ENCODE measurements at places on chromosomes 7 and 10.

- DNase-seq = no peak
Measured at GRCh38 chr7:58086461-58086860, 636.5 kb downstream of the ZNF716 start.

DNA sequence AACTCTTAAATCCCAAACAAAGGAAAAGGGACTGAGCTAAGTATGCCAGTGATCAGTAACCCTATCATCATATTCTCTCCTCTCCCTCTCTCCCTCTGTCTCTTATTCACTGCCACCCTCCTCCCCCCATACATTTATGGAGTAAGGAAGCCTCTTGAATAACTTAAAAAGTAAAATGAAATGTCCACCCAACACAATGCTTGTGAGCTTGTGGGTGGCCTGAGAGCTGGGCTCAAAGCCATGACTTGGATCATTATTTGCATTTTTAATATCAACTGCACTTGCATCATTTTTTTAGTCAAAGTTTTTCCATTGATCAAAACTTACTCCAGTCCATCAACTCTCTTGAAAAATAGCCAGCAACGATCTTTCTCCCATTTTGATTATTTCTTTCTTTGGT is 46.8 kb downstream of the FAM107B start:
- no peak for DNase-seq

DNA sequence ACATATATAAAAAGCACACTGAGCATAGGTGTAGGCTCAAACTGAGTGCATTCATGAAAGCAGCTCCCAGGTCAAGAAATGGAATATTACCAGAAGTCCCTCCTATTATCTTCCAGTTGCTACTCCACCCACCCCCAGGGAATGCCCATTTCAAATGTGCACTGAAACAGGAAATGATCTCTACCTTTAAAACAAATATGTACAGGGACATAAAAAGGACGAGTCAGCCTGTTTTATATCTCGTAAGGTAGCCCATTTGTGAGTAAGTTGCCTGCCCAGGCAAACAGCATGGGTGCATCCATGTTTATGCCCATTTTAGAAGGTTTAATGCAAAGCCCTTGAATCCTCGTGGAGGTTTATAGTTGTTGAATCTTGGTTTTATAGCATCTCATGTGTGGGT is 10.4 kb downstream of the FFAR4 start:
- no peak for DNase-seq

- DNase-seq = no peak
Measured at GRCh38 chr7:44379366-44380188, 54.2 kb upstream of the CAMK2B start.

DNA sequence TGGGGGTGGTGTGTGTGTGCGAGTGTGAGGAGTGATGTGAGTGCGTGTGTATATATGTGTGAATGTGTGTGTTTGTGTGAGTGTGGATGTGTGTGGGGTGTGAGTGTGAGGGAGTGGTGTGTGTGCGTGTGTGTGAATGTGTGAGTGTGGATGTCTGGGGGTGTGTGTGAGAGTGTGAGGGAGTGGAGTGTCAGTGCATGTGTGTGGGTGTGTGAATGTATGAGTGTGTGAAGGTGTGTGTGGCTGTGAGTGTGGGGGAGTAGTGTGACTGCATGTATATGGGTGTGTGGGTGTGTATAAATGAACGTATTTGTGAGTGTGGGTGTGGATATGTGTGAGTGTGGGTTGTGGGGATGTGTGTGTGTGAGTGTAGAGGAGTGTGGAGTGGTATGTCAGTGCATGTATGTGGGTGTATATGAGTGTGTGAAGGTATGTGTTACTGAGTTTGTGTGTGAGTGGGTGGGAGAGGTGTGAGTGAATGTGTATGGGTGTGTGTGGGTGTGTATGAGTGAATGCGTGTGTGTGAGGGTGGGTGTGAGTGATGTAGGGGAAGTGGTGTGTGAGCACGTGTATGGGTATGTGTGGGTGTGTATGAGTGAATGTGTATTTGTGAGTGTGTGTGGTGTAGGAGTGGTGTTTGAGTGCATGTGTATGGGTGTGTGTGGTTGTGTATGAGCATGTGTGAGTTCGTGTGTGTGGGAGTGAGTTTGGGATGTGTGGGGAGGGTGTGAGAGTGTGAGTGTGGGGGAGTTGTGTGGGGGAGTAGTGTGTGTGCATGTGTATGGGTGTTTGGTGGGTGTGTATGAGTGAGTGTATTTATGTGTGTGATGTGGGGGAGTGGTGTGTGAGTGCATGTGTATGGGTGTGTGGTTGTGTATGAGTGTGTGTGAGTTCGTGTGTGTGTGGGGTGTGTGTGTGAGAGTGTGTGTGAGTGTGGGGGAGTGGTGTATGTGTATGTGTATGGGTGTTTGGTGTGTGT is 28.5 kb upstream of the NUB1 start:
- DNase-seq = no peak

GRCh38 chr10:63294781-63295180 is 161.7 kb downstream of the NRBF2 start:
- DNase-seq = no peak

- DNase-seq = no peak
Measured at GRCh38 chr7:50826371-50827172, 43.9 kb upstream of the GRB10 start.

DNA sequence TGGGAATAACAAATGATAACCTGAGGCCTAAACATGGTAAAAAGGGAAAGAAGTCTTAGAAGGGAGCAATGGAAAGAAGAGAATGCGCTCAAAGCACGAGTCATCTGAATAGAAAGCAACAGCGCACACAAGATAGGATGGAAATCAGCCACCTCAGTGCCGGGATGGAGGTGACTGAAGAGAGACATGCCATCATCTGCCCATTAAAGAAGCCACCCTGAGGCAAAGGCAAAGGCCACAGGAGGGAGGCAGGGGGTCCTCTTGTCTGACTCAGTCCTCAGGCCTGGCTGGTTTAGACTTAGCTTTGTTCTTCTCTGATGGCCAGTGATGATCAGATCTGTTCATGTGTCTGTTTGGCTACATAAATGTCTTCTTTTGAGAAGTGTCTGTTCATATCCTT is 180.6 kb downstream of the CHCHD3 start:
- DNase-seq = no peak

Data from stimulated activated CD8-positive, alpha-beta memory T cell treated with anti-CD3 and anti-CD28 coated beads, Interleukin-2, amount 100 ng/mL, for 1 hour (primary cell).